ENCODE measurements at places on chromosomes 1 and 21.

DNA sequence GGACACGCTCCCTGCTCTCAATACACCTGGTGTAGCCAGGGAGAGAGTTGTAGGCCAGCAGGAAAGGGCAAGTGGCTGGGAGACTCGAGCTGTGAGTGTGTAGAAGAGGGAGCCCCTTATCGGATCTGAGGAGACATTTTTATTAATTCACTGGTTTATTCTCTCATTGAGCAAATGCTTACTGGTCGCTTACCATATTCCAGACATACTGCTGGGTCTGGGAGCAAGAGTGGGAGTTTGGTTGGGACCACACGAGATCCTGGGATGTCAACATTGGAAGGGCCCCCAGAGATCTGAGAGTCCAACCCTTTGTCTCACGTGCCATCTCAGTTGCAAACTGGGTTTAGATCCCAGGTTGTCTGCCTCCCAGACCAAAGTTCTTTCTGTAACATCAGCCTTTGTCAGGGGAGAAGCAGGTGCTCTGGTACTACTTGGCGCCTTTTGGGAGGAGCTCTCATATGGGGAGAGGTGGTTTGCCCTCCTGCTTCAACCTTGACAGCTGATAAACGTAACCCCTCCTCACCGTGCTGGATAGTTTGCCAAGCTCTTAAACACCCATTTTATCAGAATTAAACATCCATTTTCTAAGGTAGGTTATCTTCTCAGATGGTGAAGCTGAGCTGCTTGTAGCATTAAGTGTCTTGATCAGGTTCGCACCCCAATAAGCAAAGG, 742 bp downstream of the TMEM222 start:
- DNase-seq: no peak

DNA sequence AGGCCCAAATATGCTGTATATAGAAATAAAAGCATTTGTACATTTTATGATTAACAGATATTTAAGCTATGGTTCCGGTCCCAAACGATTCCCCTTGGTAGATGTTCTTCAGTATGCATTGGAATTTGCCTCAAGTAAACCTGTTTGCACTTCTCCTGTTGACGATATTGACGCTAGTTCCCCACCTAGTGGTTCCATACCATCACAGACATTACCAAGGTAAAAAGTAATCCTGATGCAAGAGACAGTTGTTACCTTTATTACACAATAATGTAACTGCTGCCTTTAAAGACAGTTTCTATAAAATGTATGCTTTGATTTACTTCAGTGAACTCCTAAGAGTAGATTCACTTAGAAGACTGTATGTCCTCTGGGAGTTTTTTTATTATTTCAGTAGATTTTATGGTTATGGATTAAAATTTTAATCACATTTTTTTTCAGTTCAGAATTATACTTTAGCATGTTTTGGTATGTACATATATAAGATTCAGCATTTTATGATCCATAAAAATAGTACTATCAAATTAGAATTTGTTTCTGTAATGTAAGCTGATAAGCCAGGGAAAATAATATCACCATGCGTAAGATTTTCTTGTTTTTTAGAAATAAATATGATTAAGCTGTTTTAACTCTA, 96.5 kb downstream of the USP25 start:
- DNase-seq: no peak

DNA sequence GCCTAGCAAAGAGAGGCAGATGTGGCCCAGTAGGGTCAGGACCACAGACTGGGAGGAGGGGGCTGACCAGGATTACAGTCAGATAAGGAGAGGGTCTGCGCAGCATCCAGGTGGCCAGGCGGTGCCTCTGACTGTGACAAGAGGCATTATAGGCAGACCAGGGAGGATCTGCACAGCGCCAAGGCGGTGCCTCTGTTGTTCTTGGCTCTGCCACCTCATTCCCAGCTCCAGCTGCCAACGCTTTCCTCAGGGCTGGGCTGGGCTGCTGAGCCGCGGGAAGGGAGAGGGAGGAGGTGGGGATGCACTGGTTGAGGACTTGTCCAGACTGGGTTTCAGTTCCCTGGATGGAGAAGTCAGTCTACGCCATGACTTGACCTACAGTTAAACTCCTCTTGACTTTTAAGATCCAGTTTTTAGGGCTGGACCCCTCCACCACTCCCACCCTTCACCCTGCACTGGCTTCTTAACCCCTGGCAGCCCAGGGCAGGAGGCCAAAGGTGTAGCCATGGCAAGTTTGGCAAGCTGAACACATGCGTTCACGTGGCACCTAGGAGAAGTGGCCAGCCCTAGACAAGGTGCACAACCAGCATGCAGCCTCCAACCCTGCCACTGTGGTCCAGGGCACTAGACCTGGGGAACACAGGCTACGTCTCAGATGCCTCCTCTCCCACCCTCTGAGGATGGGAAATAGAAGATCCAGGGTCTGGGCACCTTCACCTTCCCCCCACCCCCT, 4.5 kb upstream of the CRABP2 start:
- DNase-seq: peak; percentile 88

GRCh38 chr1:248631354-248632008, 3.4 kb downstream of the OR2T11 start:
- DNase-seq: no peak

GRCh38 chr1:244796719-244797406, 38.6 kb upstream of the COX20 start:
- DNase-seq: no peak

DNA sequence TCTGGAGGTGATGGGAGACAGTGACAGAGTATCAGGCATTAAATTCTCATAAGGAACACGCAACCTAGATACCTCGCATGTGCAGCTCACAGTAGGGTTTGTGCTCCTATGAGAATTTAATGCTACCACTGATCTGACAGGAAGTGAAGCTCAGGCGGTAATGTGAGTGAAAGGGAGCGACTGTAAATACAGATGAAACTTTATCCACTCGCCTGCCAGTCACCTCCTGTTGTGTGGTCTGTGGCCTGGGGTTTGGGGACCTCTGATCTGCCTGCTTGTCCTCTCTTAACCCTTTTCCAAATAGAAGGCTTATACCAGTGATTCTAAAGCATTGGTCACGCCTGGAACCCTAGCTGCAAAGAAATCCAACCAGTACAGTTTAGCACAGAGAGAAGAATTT, 15.3 kb downstream of the GABPA start:
- DNase-seq: no peak

DNA sequence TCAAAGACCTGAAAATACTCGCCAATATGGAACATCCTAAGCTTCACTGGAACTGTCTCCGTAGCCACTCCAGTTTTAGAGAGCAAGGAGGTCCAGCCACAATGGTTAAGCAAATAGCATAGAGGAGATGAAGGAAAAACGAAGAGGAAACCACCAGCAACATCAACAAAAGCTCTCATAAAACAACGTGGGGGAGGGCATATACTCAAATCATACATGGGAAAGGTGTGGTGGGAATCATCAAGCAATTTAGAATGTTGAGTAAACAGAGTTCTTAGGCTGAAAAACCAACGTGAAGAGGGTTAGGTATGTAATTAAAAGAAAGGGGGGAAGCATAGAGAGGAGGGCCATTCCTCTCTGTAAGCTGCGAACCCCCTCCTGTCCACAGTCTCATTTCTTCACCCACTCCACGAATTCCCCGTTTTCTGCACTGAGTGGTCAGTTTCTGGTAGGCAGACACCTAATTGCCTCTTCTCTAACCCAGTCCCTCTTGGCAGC, 1.0 kb downstream of the TMEM59 start:
- no peak for DNase-seq
